ENCODE measurements at places on chromosomes 3 and 15.
A peak's percentile ranks its signal among the peaks of the same experiment; 100 is the strongest.

DNA sequence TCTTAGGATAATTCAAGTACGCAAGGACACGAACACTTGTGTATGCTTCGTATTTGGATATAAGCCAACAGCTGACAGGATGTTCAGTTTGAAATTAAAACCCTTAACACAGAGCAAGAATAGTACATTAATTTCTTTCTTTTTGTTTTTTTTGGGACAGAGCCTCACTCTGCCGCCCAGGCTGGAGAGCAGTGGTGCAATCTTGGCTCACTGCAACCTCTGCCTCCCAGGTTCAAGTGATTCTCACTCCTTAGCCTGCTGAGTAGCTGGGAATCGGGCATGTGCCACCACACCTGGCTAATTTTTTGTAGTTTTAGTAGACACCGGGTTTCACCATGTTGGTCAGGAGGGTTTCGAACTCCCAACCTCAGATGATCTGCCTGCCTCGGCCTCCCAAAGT is 32.4 kb downstream of the TOMM70 start:
- DNase-seq: no peak

DNA sequence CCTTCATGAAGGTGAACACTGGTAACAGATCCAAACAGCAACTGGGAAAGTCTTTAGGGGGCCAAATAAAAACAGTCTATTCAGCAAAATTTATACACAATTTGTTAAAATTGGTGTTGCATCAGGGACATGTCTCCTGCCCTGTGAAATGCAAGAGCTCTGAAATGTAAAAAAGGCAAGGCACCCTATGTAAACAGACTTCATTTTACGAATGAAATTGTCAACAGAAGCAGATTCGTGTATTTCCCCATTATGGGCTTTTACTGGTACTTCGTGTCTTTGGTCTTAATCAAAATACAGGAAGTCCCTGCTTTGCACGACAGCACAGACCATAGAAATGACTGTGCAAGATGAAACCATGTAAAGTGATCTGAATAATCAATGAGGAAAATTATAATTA is 127.3 kb upstream of the THBS1 start:
- no peak for DNase-seq

- DNase-seq: no peak
These were observed 8.3 kb downstream of the SOX14 start for GRCh38 chr3:137772214-137772955.

DNA sequence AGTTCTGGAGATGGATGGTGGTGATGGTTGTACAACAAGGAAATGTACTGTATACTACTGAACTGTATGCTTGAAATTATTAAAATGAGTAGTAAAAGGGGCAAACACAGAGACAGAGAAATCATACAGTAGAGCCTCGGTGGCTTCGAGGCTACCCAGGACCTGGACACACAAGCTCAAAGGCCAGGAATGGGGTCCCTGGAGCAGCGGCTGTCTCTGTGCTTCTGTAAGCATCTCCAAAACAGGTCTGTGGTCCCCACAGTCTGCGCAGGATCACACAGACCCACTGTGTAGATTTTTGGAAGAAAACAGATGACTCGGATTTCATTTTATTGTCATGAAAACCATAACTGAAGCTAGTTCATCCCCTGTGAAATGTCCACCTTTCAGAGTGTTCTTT is 39.7 kb downstream of the PGPEP1L start:
- no peak for DNase-seq

GRCh38 chr3:106913111-106913698 is 464.0 kb upstream of the CCDC54 start:
- no peak for DNase-seq

- DNase-seq: no peak
These were observed 17.8 kb downstream of the RUBCN start for GRCh38 chr3:197718891-197719290.

DNA sequence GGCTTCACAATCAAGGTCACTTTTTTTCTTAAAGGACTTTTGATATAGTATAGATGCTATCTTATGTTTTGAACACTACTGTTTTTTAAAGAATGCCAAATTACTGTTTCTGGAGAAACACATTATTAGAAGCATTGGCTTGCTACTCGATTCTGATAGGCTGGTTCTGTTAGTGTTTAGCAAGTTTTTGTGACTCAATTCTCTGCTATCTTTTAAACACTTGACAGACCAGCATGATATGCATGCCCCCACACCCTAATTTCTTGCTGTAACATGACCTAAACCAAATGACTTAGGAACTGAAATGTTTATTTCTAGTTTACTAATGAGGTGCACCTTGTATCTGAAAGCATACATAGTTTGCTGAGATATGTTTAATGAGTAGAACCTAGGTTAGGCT is 5.5 kb upstream of the IL20RB start:
- no peak for DNase-seq

GRCh38 chr15:51460796-51461195 is 119.3 kb downstream of the GLDN start:
- DNase-seq: no peak

GRCh38 chr3:20511863-20512505 is 326.0 kb upstream of the SGO1 start:
- DNase-seq: peak; percentile 52

GRCh38 chr3:42723219-42723618 is 20.6 kb upstream of the HHATL start:
- DNase-seq: no peak

GRCh38 chr3:182248349-182248880 is 536.7 kb downstream of the SOX2 start:
- DNase-seq: no peak

DNA sequence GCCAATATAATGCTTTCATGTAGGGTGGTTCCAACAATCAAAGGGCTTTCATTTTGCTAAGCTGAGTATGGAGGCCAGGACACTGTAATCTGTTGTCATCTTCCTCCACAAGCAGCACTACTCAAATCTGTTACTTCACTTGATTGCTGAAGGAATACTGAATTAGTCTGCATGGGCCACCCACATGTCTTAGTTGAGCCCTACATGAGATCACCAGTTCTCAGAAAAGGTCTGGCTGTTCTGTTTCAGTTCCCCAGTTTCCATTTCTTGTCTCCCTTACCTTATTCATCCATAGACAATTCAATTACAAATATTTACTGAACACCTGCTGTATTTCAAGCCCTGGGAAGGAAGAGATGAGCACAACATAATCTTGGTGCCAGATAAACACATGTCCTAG is 119.2 kb downstream of the FHIT start:
- DNase-seq: no peak

DNA sequence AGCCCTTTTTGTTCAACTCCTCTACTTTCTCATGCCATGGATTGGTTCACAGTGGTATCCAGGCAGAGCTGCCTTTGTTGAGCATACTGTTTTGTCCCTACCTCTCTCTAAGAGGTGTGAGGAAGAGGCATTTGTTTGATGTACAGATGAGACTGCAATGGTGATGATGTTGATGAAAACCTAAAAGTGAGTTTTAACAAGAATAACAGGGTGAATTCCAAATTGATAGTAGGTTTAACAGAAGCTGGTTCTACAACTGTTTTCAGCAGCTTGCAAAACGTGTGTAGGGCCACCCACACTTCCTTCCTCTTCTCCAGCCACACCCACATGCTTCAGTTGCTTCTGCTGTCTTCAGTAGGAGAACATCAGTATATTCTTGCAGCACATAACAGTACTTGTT is 10.2 kb downstream of the SNRK start:
- DNase-seq: peak; percentile 77

GRCh38 chr15:60390871-60391501 is 6.8 kb downstream of the ANXA2 start:
- DNase-seq: no peak

GRCh38 chr3:191762323-191762960 is 301.5 kb downstream of the PYDC2 start:
- no peak for DNase-seq

GRCh38 chr15:64580696-64581407 is 120.5 kb downstream of the ZNF609 start:
- DNase-seq: no peak

- DNase-seq: no peak
These were observed 265.8 kb downstream of the TAFA4 start for GRCh38 chr3:68666429-68667136.

DNA sequence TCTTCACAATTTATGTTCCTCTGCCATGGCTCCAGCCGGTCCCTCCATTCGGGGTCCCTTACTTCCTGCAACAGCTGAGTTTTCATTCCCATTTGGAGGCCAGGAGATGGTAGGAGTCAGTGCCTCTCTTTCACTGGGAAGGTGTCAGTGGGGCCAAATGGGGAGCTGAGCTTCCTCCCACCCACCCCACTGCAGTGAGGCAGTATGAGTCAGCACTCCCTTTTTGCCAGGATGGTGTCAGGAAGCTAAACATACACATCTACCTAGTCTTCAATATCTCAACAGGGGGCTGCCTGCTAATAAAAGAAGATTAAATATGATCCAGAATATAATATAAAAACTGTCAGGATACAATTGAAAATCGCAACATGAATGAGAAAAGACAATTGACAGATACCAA is 12.7 kb upstream of the ACTC1 start:
- DNase-seq: no peak

- DNase-seq: no peak
These were observed 49.5 kb downstream of the TLE3 start for GRCh38 chr15:70048198-70048565.

GRCh38 chr15:69807721-69808120 is 290.0 kb downstream of the TLE3 start:
- no peak for DNase-seq

DNA sequence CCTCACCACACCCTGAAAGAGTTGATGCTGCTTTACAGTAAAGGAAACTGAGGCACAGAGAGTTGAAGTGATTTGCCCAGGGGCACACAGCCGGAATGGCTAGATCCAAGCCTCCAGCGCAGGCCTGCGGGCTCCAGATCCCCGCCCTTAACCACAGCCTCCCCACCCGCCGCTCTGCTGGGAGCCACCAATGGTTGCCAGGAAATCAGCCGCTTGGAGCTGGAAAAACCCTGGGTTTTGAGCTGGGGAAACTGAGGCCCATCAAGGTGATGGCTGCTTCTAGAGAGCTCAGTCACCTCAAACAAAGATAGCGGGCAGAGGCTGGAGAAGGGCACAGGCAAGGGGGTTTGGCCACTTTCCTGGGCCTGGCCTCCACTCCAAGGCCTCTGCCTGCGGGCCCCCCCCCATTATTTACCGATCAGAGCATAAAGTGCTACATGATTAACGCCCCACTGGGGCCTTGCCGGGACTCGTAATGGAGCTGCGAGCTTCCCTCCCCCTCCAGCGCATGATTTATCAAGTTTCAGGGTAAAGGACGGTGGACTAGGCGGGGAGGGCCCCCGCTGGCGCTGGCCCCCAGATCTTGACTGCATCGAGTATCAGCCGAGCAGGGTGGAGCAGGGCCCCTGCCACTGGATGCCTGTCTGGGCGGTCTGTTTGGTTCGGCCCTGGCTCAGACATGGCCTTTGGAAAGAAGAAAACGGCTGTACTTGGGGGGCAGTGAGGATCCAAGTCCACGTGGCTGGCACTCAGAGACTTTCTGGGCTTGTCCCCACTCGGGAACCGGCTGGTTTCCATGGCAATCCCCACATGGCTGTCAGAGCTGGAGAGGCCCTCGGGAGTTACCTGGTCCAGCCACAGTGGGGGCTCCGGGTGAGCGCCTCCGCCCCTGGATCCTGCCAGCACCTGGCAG is 9.1 kb downstream of the PLXND1 start:
- no peak for DNase-seq

- no peak for DNase-seq
These were observed 597.9 kb downstream of the PDCD6IP start for GRCh38 chr3:34396288-34396687.

- DNase-seq: no peak
These were observed 31.2 kb downstream of the DPH6 start for GRCh38 chr15:35514759-35515158.

DNA sequence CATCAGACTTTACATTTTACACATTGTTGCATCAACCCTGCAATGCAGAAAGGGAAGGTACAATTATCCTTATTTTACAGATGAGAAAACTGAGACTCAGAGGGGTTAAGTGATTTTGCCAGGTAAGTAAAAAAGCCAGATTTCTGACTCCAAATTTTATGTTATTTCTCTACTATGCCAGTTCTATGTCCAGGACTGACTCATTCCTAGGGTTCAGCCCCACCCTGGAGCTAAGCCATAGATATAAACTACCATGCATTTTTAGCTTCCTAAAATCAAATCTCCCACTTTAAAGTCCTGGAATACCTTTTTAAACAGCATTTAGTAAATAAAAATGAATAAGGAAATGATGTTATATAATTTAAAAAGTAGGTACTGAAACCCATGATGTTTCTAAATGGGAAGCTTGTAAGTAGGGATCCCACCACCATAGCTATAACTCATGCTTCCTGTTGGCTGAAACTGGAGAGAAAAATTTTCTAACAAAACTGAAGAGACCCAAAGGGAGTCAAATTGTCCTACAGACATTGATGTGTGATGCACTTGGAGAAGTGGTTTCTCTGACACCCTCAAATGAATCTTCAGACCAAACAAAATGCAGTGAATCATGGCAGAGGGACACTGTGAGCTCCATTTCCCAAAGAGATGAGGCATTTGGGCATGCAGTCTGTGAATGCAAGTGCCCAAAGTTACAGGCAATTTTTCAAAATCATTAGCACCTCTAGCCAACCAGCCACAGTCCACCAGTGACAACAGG is 301.7 kb upstream of the UMPS start:
- peak; percentile 24 for DNase-seq

DNA sequence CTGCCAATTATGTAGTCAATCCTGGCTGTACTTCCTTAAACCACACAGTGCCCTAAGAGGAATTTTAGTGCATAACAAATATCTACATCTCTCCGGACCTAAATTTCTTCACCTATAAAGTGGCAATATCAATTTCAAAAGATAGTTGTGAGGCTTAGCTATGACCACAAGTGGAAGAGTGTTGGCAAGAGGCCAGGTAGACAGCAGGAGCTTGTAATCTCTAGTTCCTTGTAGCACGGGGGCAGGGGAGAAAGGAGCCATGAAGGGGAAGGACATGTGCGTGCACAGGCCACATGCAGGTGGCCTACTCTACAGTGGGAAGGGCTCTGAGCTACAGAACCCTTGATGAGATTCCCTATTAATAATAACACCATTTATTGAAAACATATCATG is 269.7 kb downstream of the ABHD5 start:
- DNase-seq: no peak

DNA sequence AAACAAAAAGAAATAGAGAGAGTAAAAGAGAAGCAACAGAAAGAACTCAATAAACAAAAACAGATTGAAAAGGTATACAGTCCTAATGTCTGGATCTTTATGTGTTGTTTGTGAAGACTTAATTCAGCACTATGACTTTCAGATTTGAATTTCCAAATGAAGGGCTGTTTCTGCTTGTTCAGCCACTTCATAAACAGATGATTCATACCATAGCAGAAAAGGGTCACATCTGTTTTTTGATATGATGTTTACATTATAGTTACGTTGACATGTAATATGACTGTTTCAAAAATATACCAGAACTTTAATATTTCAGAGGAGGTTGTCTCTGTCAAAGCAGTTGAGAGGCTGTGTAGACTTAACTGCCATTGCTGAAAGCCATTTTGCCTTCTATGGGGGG is 24.1 kb downstream of the ASB14 start:
- DNase-seq: no peak

DNA sequence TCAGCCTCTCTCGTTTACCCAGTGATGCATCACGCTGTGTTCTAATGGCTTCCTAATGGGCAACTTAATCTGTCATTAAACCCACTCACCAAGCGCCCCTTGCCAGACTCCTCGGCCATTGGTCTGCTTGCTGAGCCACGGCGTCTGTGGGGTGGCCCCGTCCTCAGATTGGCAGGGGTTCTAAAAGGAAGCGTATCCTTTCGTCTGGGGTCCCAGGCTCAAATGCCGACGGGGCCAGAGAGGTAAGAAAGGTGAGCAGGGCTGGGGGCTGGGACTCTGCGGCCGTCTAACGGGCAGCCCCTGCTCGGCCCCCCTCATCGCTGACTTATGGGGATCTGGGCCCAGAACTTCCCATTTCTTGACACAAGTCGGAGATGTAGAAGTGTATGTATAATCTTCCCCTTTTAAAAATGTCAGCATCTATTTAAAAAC is 315.1 kb upstream of the PROK2 start:
- DNase-seq: peak; percentile 28

Data from Ammon's horn (tissue), 1 donor.